ENCODE measurements at places on chromosomes 7 and 10.

DNA sequence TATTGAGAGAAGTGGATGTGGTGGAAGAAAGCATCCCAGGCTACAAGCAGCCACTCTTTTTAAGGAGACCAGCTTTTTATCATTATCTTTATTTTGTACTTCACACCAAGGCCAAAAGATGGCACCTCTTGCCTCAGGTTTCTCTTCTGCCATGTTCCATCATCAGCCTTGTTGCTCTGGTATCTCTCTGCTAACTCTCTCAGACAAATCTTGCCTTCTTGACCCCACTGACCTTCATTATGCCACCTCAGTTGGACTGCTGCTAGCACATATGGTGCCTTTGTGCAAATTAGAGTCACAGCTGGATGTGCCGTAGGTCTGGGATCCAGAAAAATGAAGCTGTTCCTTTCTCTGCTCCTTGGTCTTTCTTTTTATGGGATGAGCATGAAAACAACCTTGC, 47.1 kb upstream of the DYNC1I1 start:
- no peak for DNase-seq

DNA sequence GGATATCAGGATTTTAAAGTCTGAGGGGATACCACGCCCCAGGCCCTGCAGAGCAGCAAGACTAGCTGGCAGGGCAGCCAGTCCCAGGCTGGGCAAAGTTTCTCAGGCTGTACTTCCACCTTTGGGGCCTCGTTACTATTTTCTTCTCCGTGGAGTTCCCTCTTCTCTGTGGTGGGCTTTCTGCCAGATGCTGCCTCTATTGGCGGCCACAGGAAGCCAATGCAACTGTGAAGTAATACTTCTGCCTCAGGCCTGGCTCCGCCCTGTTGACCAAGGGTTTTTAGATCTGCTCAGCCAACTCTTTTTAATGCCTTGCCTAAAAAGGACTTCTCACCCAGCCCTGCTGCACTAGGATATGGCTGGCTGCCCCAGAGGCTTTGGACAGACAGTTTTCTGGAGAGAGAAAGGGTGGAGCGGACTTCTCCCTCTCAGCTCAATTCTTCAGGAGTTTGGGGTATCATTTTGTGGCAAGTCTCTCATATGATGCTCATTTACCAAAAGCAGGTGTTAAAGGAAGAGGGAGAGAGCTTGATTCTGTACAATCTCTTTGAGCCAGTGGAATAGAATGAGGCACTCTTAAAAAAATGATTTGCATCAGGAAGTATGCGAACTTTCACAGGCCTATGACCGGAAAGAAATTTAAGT, 67.4 kb downstream of the HHEX start:
- no peak for DNase-seq

DNA sequence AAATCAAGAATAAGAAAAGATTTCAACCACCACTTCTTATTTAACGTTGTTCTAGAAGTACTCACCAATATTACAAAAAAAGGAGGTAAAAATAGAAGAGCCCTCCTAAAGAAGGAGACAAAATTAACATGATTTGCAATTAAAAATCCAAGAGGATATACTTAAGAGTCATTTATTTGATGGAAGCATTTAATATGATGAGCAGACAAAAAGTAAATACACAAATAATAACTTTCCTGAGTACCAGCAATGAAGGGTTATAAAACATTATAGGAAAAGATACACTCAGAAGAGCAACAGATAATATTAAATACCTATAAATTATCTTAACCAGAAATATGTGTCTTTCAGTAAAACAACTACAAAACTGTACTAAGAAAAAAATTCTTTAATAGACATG, 106.9 kb upstream of the STK17A start:
- no peak for DNase-seq

- no peak for DNase-seq
These were observed 13.2 kb downstream of the TACR2 start for GRCh38 chr10:69403519-69403918.

GRCh38 chr10:95321554-95322301, 30.9 kb upstream of the PDLIM1 start:
- DNase-seq: no peak

- DNase-seq: no peak
These were observed 164.4 kb upstream of the PPP2R2D start for GRCh38 chr10:131736321-131736980.

- DNase-seq: no peak
These were observed 349.7 kb upstream of the NRP1 start for GRCh38 chr10:33684211-33684611.

DNA sequence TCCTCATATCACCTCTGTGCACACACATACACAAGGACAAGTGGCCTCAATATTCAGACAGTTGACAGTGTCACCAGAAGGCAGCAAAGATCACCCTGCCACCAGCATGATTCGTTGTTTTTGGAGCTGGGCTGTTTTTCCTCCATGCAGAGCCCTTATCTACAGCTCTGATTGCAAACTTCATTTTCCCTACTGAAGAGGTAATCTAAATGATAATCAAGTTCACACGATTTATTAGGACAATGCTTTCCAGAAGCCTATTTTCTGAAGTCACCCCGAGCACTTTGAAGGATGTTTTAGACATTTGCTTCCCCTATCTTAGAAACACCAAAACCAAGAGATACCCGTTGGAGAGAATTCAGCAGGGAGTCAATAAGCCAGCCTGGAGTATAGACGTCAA, 46.0 kb upstream of the ADAM12 start:
- DNase-seq: no peak

Measured in activated T-helper 1 cell treated with anti-CD3 and anti-CD28 coated beads, Interleukin-12 subunit alpha, Interleukin-12 subunit beta, Interleukin-2, Interleukin-4 antibody, amounts not matched to agents 30 ng/mL and 10 ng/mL and 1 ng/mL, durations not matched to agents 14 hours and 24 hours and 36 hours (primary cell).